Transverse colon (tissue), 4 donors: ENCODE measurements at places on chromosomes 2 and 18.

DNA sequence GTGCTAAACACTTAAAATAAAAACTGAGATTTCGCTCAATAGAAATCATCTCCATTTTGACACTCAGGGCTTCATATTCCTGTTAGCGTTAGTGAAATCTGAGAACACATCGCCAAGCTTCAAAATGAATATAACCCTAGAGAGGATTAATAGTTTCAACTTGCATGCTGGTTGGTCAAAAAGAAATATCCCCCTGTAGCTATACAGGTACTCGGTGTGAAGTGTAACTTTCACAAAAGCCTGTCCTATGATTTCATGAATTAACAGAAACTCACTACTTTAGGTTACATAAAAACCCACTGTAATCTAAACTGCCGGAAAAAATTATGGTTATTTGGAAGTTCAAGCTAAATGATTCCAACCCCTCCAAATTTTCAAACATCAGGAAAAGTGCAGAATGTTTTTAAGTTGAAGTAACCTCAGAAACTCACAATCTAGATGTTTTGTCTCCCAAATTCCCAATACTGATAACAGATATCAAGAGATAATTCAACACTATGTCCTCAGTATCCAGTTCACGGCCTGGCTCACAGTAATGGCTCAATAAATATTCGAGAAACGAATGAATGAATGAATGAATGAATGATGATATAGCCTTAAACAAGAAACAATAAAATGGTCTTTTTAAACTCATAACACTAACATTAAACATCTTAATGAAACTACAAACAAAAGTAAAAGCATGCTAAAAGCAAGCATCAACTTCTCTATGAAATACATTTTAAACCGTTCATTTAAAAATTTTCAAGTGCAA is 2.5 kb downstream of the TLK1 start:
- peaks cover 20% of the 10 kb centered on the region for H3K4me1 ChIP-seq
- H3K27ac ChIP-seq = no peak overlapping the region
- no peaks in the 10 kb centered on the region for H3K27me3 ChIP-seq
- DNase-seq = no peak
- no peak overlapping the region for H3K4me3 ChIP-seq

DNA sequence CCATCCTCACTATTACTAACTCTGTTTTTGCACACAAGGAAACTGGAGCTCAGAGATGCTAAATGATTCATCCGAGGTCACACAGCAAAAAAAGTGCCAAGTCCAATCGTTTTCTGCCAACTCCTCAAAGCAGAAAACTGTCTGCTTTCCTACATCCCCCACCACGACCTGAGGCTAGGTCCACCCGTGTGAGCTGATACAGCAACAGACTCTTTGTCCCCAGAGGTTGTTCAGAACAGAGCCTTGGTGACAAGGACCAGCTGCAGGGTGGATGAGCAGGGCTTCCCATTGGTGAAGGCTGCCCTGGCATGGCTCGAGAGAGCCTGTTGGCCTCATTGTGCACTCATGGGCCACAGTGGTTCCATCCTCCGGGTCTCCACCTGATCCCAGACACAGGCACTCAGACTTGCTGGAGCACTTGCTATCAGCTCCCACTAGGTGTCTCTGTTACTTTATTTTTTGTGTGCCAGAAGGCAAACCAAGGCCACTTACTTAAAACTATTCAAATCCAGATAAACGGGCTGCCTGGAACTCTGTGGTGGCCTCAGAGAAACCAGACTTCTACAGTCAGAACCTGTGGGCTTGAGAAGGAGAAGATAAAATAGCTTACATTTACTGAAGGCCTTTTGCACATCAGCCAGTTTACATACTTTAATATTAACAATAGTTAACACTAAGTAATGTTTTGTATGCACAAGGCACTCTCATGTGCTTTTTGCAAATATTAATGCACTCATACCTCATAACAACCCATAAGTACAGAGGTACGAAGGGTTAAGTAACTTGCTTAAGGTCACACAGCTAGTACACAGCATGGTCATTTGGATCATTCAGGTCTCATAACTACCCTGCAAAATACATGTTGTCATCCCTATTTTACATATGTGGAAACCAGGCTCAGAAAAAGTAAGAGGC is 62.9 kb upstream of the CTIF start:
- no peaks in the 10 kb centered on the region for H3K4me1 ChIP-seq
- H3K4me3 ChIP-seq = no peak overlapping the region
- no peak overlapping the region for H3K27ac ChIP-seq
- no peaks in the 10 kb centered on the region for H3K36me3 ChIP-seq

DNA sequence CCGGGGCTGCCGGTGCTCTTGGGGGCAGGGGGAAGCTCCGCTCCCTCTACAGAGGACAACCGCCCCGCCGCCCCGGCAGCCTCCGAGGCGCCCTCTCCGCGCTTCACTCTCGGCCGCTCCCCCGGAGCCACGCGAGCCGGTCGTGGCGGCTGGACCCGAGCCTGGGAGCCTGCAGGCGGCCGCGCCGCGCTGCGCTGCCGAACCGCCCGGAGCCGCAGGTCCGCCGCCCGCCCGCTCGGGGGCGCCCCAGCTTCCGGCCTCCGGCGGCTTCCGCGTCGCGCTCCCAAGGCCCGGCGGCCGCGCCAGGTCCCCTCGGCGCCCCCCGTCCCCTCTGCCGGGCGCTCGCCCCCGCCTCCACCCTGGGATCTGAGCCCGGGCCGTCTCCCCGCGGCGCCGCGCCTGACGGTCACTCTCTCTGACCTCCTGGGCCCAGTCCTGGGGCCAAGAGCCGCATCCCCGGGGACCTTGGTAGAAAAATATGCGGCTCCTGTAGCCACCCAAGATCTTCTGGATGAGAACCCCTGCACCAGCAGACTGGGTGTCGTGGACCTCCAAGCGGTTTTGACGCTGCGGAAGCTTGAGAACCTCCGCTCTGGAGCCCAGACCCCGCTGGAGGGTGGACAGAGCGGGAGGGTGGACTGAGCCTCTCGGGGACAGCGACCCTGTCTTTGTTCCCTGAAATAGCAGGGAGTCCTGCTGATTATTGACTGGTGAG is 44.3 kb downstream of the SERTAD2 start:
- H3K27me3 ChIP-seq = no peaks in the 10 kb centered on the region
- H3K4me3 ChIP-seq = peak overlapping the region; percentile 53
- peak; percentile 74 for DNase-seq
- peaks cover 50% of the 10 kb centered on the region for H3K4me1 ChIP-seq
- no peaks in the 10 kb centered on the region for H3K36me3 ChIP-seq

- peaks cover 3% of the 10 kb centered on the region for H3K4me1 ChIP-seq
- no peaks in the 10 kb centered on the region for H3K27me3 ChIP-seq
These were observed 113.1 kb downstream of the ZNF532 start for GRCh38 chr18:58977801-58978200.

DNA sequence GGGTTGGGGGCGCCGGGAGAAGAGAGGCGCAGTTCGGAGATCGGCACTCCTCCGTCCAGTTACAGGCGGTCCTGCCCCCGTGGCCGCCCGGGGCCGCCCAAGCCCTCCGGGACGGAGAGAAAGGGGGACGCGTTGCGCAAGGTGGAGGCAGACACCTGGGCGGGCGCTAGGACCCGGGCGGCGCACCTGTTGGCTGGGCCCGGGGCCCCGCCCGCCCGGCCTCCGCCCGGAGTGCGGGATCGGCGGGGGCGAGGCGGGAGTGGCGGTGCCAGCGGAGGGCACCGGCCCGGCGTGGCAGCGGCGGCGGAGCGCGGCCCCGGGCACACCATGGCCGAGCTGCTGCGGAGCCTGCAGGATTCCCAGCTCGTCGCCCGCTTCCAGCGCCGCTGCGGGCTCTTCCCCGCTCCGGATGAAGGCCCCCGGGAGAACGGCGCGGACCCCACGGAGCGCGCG is at the start of gene SGPP2:
Gene SGPP2 (plus strand): TSS at position 268 of the 453 bp plus-strand sequence. CDS start 60 bp downstream, at position 328.
- peaks cover 40% of the 10 kb centered on the region for H3K27me3 ChIP-seq
- no peaks in the 10 kb centered on the region for H3K4me1 ChIP-seq
- H3K36me3 ChIP-seq = no peaks in the 10 kb centered on the region
- H3K27ac ChIP-seq = peak within 1 kb of the TSS; percentile 90
- H3K4me3 ChIP-seq = peak within 1 kb of the TSS; percentile 60

DNA sequence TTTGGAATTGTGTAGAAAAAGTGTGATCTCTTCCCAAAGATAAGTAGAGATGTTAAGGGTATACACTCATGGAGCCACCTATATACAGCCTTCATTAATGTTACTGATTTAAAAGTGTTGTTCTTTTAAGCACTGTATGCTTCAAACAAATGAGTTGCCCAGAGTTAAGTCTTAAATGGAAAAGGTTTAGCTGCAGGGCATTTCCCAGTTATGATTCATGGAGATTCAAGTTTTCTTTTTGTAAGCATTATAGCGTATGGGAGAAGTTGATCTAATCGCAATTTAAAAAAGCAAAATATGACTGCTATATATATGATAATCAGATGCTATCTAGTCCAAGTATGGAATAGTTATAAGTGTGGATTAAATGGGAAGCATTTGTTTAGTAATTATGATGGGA is 4.8 kb downstream of the PDK1 start:
- no peaks in the 10 kb centered on the region for H3K27me3 ChIP-seq
- no peak for DNase-seq
- no peaks in the 10 kb centered on the region for H3K36me3 ChIP-seq

GRCh38 chr2:10520926-10521325 is 72.8 kb upstream of the ODC1 start:
- DNase-seq = no peak
- H3K27me3 ChIP-seq = no peaks in the 10 kb centered on the region
- H3K4me3 ChIP-seq = no peak overlapping the region

GRCh38 chr2:159160412-159160811 is 126.1 kb downstream of the WDSUB1 start:
- H3K27ac ChIP-seq = no peak overlapping the region
- H3K4me3 ChIP-seq = no peak overlapping the region
- peaks cover 9% of the 10 kb centered on the region for H3K4me1 ChIP-seq
- no peak for DNase-seq
- no peaks in the 10 kb centered on the region for H3K27me3 ChIP-seq
- no peaks in the 10 kb centered on the region for H3K36me3 ChIP-seq

- no peaks in the 10 kb centered on the region for H3K36me3 ChIP-seq
- H3K27ac ChIP-seq = peak within 1 kb of the TSS; percentile 94
- peak; percentile 74 for DNase-seq
These were observed at the start of gene RAB31 for GRCh38 chr18:9708057-9708433. Gene RAB31, plus strand, starts transcription at chr18:9708301. Its CDS starts 105 bp downstream, at chr18:9708406.

DNA sequence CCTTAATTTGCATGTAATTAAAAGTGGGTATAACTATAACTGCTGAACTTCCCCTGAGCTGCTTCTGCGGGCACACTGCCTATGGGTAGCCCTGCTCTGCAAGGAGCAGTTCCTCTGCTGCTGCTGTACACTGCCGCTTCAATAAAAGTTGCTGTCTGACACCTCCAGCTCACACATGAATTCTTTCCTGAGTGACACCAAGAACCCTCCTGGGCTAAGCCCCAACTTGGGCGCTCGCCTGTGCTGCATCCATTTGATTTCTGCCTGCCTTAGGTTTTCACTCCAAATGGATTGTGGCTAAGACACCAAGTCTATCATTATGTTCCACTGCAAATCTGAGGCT is 215.7 kb downstream of the ANAPC1 start:
- H3K27ac ChIP-seq = no peak overlapping the region
- H3K27me3 ChIP-seq = no peaks in the 10 kb centered on the region
- H3K4me1 ChIP-seq = no peaks in the 10 kb centered on the region
- H3K4me3 ChIP-seq = no peak overlapping the region

- no peaks in the 10 kb centered on the region for H3K36me3 ChIP-seq
- no peaks in the 10 kb centered on the region for H3K4me1 ChIP-seq
- H3K4me3 ChIP-seq = no peak overlapping the region
- H3K27ac ChIP-seq = no peak overlapping the region
- H3K27me3 ChIP-seq = peaks cover 41% of the 10 kb centered on the region
These were observed 27.4 kb downstream of the EVX2 start for GRCh38 chr2:176056406-176056805.

DNA sequence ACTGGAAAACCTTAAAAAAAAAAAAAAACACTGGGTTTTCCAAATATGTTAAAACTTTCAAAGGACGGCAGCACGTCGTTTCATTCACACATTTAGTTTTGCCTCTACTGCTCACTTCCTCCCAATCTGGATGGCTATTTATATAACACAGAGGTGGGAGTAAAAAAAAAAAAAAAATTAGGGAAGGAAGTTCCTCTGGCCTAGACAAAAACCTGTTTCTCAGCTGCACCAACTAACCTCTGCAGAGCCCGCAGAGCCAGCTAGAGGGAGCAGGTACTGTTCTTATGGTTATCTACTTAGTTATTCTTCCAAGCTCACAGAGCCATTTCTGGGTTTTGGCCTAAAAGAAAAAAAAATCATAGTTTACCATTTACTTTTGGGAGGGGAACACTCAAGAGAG is 28.1 kb downstream of the SLC1A4 start:
- no peaks in the 10 kb centered on the region for H3K4me1 ChIP-seq
- H3K4me3 ChIP-seq = no peak overlapping the region
- peak; percentile 34 for DNase-seq
- H3K36me3 ChIP-seq = no peaks in the 10 kb centered on the region
- no peaks in the 10 kb centered on the region for H3K27me3 ChIP-seq
- H3K27ac ChIP-seq = no peak overlapping the region

- no peak for DNase-seq
- peaks cover 15% of the 10 kb centered on the region for H3K4me1 ChIP-seq
- H3K27me3 ChIP-seq = no peaks in the 10 kb centered on the region
- H3K4me3 ChIP-seq = no peak overlapping the region
- H3K27ac ChIP-seq = no peak overlapping the region
- H3K36me3 ChIP-seq = no peaks in the 10 kb centered on the region
These were observed 76.3 kb upstream of the MGAT4A start for GRCh38 chr2:98807221-98807620.
